ENCODE measurements at places on chromosomes 12 and 14. TPM values are rescaled to one million over a fixed set of nuclear protein-coding genes. Genes with fewer than 3 reads are reported as not detected.

The KRR1 gene
- total RNA-seq: 40.0 TPM

The SLC25A21 gene
- total RNA-seq: 0.90 TPM

The DCAF4 gene
- total RNA-seq: 24.7 TPM

The CCDC196 gene
- not detected for total RNA-seq

The SLC16A7 gene
- total RNA-seq: 30.0 TPM

The P2RX2 gene
- not detected for total RNA-seq

The PROX2 gene
- total RNA-seq: not detected

The GTF2A1 gene
- 41.9 TPM for total RNA-seq

The OR4E1 gene
- total RNA-seq: not detected

The OR10A7 gene
- total RNA-seq: not detected

The FOXM1 gene
- total RNA-seq: 16.9 TPM

The HOXC12 gene
- not detected for total RNA-seq

The CPM gene
- 8.8 TPM for total RNA-seq

The GPHN gene
- total RNA-seq: 7.2 TPM

The MUCL1 gene
- total RNA-seq: not detected

The MIPOL1 gene
- 5.9 TPM for total RNA-seq

The ZNF891 gene
- 0.56 TPM for total RNA-seq

The MSI1 gene
- total RNA-seq: not detected

The SOX5 gene
- total RNA-seq: 11.9 TPM

The MGP gene
- total RNA-seq: 0.56 TPM

The TULP3 gene
- total RNA-seq: 31.1 TPM
